Fibroblast of gingiva (primary cell): ENCODE measurements at places on chromosomes 16 and 17.

DNA sequence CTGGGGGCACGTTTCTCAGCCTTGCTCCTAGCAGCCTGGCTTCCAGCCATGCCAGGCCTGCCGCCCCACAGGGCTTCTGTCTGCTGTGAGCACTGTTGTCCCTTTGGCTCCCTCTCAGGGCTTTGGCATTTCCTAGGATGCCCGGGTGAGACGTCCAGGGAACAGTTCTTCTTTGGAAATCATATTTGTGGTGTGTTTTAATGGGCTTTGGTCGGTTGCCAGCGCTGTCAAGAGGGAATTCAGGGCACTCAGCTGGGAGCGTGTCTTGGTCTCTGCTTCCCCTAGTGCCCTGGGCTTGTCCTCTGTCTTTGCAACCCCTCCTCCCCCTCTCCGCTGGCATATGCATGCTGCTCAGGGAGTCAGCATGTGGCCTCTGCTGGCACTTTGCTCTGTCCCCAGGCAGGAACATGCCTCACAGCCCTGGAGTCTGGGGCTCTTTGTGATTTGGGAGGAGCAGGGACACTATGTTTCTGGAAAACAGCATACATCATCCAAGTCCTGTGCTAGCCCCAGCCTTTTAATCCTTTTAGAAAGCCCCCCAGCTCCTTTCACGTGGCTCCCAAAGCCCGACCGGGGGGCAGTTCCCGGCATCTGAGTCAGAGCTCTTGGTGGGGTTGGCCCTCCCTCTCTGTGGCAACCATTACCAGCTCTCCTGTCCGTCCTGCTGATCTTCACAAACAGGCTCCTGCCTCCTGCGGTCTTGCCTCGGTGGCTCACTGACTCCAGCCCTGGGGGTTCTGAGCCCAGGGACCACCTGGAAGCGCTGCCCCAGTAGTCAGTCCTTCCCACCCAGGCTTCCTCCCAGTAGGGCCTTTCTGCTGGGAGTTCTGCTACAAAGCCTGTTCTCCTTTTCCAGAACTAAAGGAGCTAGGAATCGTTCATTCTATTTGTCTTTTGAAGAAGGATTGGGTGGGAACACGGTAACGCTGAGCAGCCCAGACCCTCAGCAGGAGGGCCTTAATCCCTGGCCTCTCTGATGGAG, 26.7 kb downstream of the SAP30BP start:
- peak; percentile 99 for DNase-seq

GRCh38 chr17:57441270-57441600, 184.9 kb downstream of the MSI2 start:
- no peak for DNase-seq

DNA sequence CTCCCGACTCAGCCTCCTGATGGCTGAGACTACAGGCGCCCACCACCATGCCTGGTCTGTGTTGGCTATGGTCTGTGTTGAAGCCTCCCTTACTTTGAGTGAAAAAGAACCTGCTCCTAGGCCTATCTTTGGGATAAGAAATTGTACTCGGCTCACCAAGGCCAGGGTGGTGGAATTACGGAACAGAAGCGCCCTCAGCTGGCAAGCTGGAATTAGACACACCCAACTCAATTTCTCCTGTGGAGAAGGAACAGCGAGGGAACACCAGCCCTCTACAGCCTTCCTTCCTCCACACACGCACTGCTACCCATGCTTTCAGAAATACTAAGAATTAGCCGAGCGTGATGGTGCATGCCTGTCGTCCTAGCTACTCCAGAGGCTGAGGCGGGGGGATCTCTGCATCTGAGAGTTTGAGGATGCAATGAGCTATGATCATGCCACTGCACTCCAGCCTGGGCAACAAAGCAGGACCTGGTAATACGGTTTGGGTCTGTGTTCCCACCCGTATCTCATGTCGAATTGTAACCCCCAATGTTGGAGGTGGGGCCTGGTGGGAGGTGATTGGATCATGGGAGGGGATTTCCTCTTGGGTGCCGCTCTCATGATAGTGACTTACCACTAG, 40.1 kb upstream of the RBBP6 start:
- no peak for DNase-seq

GRCh38 chr17:39208136-39208535, 8.1 kb downstream of the RPL19 start:
- DNase-seq = no peak

DNA sequence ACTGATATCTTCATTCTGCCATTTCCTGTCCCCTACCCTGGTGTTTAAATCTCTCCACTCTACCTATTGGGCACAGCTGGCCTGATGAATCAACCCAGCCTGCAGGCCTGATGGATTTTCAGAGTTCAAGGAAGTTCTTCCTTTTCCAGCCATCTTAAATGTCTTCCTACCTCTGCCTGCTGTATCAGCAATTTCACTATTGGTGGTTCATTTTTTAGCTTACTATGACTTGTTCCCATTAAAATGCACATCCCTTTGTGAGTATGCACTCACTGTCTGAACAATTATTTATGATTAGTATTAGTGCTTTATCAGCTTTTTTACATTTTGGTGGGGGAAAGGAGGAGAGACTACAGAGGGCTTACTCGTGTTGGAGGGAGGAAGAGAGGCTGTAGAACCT, 48.6 kb upstream of the CRHR1 start:
- no peak for DNase-seq

GRCh38 chr16:71296584-71297340, 7.6 kb upstream of the CMTR2 start:
- DNase-seq = no peak

- no peak for DNase-seq
These were observed 524.8 kb downstream of the TOX3 start for GRCh38 chr16:52022177-52022576.

GRCh38 chr17:78210111-78210510, 3.9 kb upstream of the BIRC5 start:
- DNase-seq = no peak

DNA sequence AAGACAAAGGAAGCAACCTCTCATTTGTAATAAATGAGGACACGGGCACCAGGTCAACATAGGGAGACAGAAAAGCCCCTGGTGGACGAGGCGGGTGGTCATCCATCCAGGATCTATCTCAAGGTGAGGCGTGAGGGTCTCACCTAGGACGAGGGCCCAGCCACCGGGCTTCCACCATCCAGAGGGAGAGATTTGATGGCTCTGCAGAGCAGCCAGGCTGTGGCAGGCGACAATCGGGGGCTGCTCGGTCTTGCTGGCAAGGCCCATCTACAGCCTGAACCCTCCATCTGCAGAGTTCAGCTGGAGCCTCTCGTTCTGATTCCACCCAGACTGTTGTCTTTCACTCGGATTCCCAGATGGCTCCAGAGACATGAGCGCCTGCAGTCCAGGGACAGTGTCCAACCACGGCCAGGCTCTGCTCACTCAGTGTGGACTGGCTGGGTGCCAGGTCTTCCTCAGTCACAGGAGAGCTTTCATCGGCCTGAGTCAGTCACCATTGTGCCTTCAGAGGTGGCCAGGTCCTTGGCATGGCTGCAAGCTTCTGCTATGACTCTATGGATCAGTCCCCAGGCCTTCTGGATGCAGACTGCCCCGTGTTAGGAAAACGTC, 5.9 kb downstream of the LITAFD start:
- DNase-seq = peak; percentile 36

- DNase-seq = no peak
These were observed 247.8 kb downstream of the ENGASE start for GRCh38 chr17:79322211-79323123.

DNA sequence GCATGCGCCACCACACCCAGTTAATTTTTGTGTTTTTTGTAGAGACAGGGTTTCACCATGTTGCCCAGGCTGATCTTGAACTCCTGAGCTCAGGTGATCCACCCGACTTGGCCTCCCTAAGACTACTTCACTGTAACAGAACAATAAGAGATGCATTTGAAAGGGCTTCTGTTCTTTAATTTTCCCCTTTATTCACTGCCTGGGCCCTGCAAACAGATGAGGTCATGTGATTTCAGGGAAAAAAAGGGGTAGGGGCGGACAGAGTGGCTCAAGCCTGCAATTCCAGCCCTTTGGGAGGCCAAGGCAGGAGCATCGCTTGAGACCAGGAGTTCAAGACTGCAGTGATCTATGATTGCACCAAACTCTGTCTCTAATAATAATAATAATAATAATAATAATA, 36.3 kb downstream of the TMEM114 start:
- no peak for DNase-seq

DNA sequence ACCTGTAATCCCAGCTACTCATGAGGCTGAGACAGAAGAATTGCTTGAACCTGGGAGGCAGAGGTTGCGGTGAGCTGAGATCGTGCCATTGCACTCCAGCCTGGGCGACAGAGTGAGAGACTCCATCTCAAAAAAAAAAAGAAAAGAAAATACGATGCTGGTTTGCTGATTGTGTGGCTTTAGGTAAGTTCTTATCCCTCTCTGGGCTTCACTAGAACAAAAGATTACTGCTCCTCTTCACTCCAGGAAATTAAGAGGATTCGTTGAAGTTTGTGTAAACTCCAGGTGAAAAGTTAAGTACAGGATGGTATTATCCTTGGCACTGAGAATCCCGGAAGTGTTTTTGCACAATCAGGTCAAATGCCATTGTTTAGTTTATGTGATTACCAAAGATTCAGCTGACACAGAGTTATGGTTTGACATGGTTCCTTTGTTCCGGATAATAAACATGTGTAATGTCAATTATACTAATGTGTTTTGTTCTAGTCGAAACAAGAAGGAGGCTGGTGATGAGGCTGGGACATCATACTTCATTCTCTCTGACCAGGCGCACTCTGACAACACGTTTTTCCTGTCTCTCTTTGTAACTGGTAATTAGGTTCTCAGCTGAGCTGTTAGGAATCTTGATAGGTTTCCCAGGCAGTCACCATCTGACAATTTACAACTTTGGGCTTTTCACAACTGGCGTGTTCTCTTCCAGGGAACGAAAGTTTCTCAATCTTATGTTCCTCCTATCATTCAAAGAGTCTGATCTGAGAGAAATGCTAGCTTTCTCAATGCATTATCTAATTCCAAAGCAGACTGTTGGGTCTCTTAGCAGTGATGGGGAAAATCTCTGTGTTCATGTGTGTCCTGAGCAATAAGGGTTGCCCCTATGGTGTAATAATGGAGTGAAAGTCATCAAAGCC, 10.8 kb upstream of the TAOK1 start:
- peak; percentile 50 for DNase-seq

DNA sequence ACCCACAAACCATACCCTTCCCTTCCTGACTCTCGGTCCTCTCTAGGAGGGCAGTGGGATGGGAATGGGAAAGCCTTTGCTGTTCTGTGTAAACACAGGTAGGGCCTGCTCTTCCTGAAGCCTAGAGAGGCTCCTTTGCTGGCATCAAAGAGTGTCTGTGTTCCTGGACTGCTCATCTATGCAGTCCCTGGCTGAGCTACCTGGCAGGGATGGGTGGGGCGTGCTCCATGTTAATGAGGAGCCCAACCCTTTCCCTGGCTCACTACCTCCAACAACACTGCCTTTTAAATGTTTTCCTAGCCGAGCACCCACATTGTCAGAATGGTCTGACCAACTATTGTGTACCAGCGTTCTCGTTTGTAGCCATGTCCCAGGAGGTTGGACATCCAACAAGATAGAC, 26.6 kb upstream of the NAGLU start:
- DNase-seq = no peak

GRCh38 chr17:70642059-70642458, 472.7 kb downstream of the KCNJ2 start:
- DNase-seq = no peak

DNA sequence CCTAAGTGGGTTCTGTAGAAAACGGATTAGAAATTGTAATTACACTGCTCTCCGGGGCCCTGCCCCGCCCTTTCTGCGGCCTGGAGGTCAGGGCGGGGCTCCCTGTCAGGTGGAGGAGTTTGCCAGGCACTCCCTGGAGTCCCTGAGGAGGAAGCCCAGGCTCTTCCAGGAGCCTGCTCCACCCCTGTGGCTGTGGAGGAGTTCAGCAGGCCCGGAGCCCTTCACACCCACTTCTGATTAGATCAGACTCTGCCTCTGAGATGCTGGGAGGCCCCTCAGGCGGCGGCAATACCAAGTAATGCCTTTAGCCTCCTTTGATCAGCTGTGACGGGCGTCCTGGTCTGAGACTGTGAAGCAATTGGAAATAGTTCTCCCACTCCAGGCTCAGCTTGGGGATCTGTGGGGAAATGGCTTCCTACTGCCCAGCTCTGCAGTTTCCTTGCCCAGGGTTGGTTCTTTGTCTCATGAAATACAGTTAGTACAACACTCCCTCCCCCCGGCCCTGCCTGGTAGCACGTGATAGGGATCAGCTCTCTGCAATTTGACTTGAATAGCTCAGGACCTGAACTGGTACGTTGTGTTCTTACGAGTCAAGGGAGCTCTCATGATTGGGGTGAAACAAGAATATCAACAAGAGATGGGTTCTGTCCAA, 22.3 kb downstream of the BAIAP2 start:
- DNase-seq = peak; percentile 70

DNA sequence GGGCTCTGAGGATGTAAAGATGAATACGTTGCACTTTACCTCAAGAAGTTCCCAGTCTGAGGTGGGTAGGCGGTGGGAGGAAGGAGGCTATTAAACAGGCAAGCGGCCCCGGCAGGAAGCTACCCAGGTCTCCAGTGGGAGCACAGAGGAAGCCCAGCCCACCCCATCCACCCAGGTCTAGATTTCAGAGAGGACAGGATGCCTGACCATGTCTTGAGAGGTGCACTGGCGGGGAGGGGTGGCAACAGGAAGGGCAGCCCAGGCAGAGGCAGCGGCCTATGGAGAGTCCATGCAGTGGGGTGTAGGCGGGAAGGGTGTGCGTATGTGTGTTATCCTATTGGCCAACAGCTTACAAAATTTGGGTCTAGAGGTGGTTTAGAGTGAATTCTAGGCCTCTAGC, 13.9 kb downstream of the SARM1 start:
- DNase-seq = no peak

DNA sequence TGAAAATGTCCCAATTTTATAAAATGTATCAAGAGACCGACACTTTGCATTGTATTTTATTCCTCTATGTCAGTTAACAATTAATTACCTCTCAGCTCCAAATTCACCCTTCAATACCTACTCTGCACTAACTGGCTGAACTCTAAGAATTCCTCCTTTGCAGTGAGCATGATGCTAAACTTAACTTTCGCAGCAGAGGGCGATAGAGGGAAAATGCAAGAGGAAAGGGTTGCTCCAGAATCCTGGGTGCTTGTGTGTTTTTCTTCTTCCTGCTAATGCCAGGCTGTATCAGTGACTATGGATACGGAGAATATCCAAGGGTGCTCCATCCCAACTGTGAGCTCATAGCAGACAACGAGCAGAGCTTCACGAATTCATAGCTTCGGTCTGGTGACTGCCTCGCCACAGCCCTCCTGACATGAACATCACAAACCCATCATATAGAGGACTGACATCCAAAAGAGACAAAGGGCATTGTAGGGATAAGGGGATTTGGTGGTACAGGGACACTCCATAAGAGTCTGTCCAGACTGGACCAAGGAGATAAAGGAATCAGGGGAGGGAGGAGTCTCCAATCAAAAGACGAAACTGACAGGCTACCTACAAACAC, 172.9 kb downstream of the STX8 start:
- no peak for DNase-seq

DNA sequence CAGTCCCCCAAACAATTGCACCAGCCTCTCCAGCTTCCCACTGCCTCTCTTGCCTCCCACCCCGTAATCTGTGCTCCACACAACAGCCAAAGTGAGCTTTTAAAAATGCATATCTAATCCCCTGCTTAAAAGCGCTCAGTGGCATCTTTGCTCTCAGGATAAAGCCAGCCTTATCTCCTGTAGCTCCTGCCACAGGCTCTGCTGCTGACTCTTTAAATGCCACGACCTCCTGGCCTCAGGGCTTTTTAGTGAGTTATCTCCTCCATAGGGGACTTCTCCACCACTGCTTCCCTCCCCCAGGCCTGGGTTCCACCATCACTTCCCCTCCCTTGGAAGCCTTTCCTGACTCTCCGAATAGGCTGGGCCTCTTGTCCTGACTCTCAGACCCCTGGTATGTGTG, 98.6 kb downstream of the GNAO1 start:
- DNase-seq = no peak

GRCh38 chr16:28011223-28011622, 52.3 kb downstream of the GSG1L start:
- DNase-seq = no peak

GRCh38 chr17:65294181-65294719, 157.1 kb downstream of the RGS9 start:
- DNase-seq = peak; percentile 59
